Activated CD4-positive, alpha-beta T cell treated with anti-CD3 and anti-CD28 coated beads for 1 hour (primary cell): ENCODE measurements at places on chromosomes 5 and 9.

GRCh38 chr5:142602720-142603245, 83.1 kb downstream of the FGF1 start:
- DNase-seq: no peak

- DNase-seq: no peak
These were observed 611.2 kb downstream of the NR2F1-AS1 start for GRCh38 chr5:92969781-92970237.

GRCh38 chr9:81032030-81032572, 657.2 kb downstream of the TLE1 start:
- DNase-seq: no peak

GRCh38 chr5:153784277-153784676, 254.4 kb downstream of the FAM114A2 start:
- DNase-seq: no peak

GRCh38 chr5:146761811-146762210, 116.7 kb downstream of the PPP2R2B start:
- DNase-seq: no peak

DNA sequence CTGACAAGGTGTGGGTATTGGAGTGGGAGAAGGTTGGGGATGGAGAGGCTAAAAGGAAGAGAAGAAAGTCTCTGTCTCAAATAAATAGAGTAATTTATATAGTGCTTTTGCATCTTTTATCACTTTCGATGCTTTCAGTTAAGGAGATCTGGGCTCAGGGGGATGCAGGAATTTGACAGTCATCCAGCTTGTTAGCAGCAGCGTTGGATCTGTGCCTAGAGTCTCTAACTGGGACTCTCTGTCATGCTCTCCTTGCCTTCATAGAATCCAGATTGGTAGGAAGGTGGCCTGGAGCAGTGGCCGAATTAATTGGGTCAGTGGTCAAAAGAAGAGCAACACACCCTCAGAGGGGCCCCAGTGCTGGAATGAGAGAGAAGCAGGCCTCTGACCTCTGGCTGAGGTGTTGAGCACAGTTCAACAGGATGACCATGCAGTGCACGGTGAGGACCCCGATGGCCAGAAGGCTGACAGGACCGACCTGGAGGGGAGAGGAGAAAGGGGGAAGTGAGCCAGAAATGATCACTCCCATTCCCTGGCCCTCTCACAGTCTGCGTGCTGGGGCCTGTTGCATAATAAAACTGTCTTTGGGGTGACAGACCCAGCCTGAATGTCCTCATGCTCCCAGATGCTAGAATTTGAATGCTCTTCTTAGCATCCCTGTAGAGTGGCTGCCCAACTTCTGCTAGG, 7.6 kb downstream of the SLC36A3 start:
- no peak for DNase-seq

DNA sequence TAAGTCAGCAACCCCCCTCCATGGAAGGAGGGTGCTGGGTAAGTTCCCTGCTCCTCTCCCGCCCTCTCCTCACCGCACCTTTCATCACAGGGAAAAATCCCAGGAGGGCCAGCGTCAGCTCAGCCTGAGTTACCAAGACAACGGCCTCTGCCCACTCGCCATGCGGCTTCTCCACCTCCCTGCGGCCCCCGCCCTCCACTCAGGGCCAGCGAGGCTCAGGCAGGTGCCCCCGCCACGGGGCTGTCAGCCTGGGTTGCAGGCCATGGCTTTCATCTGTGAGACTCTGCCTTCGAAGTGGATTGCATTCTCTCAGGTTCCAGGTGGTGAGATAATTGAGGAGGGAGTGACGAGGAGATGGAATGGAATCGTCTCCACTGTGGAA, 27.2 kb upstream of the LAMC3 start:
- DNase-seq: no peak

GRCh38 chr9:95511616-95511931, 5.2 kb downstream of the PTCH1 start:
- no peak for DNase-seq

DNA sequence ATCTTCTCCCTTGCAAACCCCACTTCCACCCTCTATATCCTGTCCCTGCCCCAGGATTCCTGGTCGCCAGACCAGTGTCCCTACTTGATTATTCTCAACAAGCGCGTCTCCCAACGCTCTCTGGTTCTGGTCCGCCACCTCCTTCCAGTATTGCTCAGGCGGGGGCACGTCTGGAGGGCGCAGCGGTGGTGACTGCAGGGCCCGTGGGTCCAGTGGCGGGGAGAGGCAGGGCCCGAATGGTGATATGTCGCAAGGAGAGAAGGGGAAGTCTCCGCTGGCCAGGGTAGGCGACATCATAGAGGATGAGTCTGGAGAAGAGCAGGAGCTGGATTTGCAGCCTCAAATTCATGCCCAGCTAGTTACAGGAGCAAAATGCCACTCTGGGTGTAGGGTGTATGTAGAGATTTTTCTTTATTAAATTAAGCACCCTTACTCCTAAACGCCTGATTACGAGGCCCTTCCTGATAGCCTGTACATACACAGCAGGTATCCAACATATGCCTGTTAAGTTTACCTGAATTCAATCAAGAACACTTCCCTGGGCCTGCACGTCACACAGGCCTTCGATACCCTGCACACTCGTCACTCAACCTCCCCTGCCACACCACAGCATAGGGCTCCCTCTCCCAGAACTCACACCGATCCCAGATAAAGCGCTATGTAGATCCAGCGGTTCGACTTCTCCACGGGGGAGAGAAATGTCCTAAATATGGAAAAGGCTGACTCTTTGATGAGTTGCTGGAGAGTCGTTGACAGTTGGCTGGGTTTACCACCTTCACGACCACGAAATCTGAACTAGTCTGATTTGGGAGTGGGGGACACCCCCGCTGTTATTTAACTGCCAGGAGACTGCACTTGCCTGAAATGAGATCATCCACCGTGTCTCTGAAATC, 4.8 kb downstream of the MCIDAS start:
- no peak for DNase-seq

DNA sequence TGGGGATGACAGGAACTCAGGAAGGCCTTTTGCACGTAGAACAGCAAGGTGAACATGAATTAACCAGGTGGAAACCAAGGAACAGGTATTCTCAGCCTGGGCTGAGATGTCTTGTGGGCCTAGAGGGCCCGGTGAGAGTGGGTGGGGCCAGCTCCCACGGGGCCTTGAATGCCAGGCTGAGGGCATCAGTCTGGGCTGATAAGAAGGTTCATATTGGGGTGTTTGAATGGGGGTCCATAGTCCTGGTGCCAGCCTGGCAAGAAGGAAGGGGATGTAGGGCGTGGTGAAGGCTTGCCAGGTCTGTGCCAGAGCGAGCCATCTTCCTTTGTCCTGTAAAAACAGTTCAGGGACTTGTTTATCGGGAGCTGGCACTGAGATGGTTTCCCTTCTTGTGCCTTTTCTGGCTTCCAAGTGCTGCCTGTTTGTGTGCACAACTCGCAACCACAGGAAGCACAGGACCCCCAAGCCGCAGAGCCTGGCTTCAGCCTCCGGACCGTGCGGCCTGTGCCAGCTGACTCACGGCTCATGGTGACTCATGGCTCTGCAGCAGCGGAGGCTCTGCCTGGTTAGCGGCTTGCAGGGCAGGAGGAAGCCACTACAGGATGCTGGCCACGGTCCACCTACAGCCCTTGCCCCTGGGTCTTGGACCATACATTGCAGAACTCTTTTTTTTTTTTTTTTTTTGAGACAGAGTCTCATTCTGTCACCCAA, 2.4 kb downstream of the CARD19 start:
- DNase-seq: peak; percentile 39

GRCh38 chr9:115883467-115884329, 269.9 kb upstream of the PAPPA start:
- no peak for DNase-seq

DNA sequence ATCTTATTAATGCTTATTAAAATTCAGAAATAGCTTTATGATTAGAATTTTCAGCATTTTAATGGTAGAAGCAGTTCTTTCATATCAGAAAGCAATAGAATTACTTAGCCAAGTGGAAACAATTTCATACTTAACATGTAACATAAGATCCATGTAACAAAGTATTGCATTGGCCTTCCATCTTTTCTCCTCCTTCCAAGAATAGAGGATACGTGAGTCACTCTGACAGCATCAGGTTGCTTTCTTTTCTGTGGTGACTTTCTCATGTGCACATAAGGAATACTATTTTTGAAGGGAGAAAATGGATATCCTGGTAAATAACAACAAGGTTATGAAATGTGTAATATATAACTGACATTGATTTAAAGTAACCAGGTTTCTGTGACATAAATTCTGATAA, 272.2 kb downstream of the ANXA1 start:
- no peak for DNase-seq

- no peak for DNase-seq
These were observed 20.6 kb downstream of the FST start for GRCh38 chr5:53501054-53501453.

DNA sequence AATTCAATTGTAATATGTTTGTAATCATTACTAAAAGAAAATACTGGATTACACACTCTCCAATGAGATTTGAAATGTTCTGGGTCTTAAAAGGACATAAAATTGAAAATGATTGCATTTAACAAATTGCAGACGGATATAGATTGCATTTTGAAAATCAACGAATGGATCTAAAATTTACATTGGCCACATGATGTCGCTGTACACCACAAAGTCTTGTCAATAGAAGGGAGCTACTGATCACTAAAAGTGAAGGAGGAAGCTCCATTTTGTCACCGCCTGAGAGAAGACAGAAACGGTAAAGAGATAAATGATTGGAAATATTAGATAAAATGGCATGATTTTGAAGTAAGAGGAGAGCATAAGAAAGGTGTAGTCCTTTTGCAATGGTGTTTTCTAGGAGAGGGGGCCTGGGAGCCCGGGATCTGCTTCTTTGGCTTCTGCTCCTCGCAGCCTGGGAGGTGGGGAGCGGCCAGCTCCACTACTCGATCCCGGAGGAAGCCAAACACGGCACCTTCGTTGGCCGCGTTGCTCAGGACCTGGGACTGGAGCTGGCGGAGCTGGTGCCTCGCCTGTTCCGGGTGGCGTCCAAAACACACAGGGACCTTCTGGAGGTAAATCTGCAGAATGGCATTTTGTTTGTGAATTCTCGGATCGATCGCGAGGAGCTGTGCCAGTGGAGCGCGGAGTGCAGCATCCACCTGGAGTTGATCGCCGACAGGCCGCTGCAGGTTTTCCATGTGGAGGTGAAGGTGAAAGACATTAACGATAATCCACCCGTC, at the start of gene PCDHA1:
PCDHA1 (plus strand) TSS at position 236 of the 782 bp plus-strand sequence.
- no peak for DNase-seq

DNA sequence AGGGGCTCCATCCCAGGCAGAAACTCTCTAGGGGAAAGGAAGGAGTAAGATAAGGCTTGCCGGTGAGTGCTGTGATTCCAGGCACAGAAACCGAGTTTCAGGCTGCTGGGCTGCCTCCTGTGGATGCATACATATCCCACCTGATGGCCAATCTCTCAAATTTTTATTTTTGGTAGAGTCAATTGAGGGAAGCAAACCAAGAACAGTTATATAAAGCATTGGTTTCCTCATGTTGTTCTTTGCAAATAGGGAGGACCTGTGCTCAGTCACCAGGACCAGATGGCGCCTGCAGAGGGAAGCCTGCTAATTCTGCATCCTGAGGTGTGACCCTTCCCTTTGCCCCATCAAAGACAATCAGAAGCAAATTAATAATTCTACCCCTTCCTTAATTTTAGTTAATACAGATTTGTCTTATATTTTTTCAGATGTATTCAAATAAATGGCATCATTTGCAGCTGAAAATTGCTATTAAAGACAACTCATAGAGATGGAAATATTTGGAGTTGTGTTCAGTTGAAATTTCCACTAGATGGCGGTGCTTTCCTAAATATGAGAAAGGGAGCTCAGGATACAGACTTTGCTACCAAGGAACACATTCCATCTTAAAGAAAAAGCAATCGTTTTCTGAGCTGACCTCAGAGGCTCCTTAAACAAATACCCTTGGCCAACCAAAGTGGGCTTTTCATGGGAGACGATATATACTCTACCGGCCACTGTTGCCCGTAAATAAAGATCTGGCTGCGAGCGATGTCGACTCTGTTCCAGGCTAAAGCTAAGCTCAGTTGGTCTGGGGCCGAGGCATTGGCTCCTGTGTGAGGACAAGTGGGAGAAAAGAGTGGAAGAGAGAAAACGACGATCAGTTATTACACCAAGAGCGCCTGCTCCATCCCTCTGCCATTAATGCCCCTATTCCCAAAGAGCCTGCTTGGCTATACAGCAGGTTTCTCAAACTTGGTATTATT, 225.7 kb upstream of the KLF9 start:
- no peak for DNase-seq

- DNase-seq: no peak
These were observed at the start of gene ESM1 for GRCh38 chr5:54985301-54986268. TSS of gene ESM1 (minus strand) at chr5:54985593. CDS start at chr5:54985517, 76 bp downstream.

DNA sequence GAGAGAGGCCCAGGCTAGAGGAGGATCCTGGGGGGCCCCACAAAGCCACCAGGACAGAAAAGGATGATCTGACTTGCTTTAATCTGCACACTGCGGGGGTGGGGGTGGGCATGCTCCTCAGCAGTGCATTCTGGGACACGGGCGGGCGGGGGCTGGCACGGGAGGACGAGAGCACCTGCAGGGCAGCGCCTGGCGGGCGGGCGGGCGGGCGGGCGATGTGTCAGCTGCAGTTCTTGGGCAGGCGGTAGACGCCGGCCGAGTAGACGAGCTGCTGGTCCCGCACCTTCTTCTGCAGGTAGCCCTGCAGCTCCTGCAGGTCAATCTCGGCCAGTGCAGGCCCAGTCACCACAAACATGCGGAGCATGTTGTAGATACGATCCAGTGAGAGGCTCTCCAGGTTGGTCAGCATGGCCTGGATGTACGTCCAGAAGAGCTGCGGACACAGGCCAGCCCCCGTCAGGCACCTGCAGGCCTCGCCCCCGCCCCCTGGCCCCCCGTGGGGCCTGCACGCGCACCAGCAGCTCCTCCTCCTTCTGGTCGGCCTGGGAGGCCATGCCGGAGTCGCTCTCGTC, 3.0 kb upstream of the TMEM210 start:
- no peak for DNase-seq

- DNase-seq: no peak
These were observed 77.3 kb upstream of the SLC1A3 start for GRCh38 chr5:36529142-36529541.

GRCh38 chr9:115615821-115616665, 498.1 kb upstream of the TNC start:
- no peak for DNase-seq

GRCh38 chr5:74888117-74888516, 21.9 kb upstream of the FAM169A start:
- no peak for DNase-seq

DNA sequence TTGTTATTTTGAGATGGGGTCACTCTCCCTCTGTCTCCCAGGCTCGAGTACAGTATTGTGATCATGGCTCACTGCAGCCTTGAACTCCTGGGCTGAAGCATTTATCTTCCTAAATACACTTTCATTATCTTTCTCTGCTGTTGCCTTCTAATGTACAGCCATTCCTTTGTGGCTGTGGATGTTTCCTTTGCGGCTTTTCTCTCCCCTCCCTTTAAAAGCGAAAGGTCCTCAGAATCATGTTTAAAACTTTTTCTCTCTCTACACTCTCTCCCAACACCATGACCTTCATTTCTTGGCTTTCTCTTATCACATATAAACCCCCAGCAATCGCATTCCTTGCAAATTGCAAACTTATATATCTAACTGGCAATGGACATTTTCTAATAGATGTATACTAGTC, 1.6 kb downstream of the IFNA2 start:
- DNase-seq: no peak
